WTC11 (cell line): ENCODE measurements at places on chromosomes 11 and 22. TPM values are rescaled to one million over a fixed set of nuclear protein-coding genes. Genes with fewer than 3 reads are reported as not detected.
A peak's percentile ranks its signal among the peaks of the same experiment; 100 is the strongest.

The MIOX gene
- total RNA-seq, result 0.33 to 0.57 TPM (median 0.41 TPM) in 3 replicates

The TAF6L gene
- 33.8 to 42.1 TPM (median 36.3 TPM) in 3 replicates for total RNA-seq

The SMTNL1 gene
- 0.26 to 0.39 TPM (median 0.34 TPM) in 3 replicates for total RNA-seq

The MYO7A gene
- 2.1 to 2.5 TPM (median 2.3 TPM) in 3 replicates for total RNA-seq

The PACSIN3 gene
- 74.5 to 77.1 TPM (median 76.8 TPM) in 3 replicates for total RNA-seq

The TRABD gene
- total RNA-seq, result 79.9 to 90.4 TPM (median 81.3 TPM) in 3 replicates

The GTF2H1 gene
- 21.0 to 24.1 TPM (median 23.0 TPM) in 3 replicates for total RNA-seq

DNA sequence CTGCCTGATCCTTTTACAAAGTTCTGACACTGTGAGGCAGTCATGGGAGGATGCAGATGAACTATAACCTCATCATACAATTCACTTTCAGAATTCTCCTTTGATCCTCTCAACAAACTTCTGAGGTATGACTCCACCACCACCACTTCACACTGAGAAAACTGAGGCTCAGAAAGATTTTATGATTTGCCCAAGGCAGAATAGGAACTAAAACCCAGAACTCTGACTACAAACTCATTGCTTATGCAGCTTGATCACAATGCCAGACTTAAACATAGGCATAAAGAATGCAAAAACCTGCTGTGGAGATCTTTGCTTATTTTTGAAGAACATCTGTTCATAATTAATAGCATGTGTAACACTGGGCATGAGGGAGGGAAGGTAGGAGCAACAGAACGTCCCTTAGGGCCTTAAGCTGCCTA lies 20.4 kb downstream of the FAM168A start:
- peaks cover 28% of the 10 kb centered on the region for H3K4me1 ChIP-seq
- no peak overlapping the region for H3K4me3 ChIP-seq
- H3K27me3 ChIP-seq, result no peaks in the 10 kb centered on the region
- H3K27ac ChIP-seq, result peak overlapping the region; percentile 10; the same call in 1 of the 2 replicates
- peaks cover 11% of the 10 kb centered on the region for H3K36me3 ChIP-seq

DNA sequence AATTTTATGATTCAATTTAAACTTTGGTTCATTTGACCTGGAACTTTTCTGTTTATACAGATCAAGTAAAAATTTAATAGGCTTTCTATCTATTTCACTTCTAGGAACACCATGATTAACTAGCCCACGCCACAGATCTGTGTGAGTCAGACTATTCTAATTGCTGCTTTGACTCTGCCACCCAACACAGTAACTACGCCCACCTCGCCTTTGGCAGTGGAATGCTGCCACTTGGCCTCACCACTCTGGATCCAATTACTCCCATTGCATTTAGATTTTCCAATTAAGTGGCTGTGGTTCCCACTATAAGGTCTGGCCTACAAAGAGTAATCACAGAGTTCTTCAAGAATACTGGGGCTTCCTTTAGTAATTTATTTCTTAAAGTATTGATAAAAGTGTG lies 46.6 kb upstream of the LIN7C start:
- peaks cover 27% of the 10 kb centered on the region for H3K27me3 ChIP-seq
- no peaks in the 10 kb centered on the region for H3K36me3 ChIP-seq
- DNase-seq, result no peak
- no peaks in the 10 kb centered on the region for H3K4me1 ChIP-seq

GRCh38 chr11:58609723-58610122 lies 12.7 kb upstream of the CNTF start:
- no peak overlapping the region for H3K4me3 ChIP-seq
- peaks cover 4% of the 10 kb centered on the region; the same call in 1 of the 2 replicates for H3K4me1 ChIP-seq
- H3K27ac ChIP-seq, result no peak overlapping the region
- no peak for DNase-seq
- no peaks in the 10 kb centered on the region for H3K27me3 ChIP-seq

- H3K36me3 ChIP-seq, result peaks cover 19% of the 10 kb centered on the region
- no peaks in the 10 kb centered on the region for H3K4me1 ChIP-seq
- no peak overlapping the region for H3K4me3 ChIP-seq
- DNase-seq, result no peak
Observed at GRCh38 chr11:9790703-9791102, 126.8 kb downstream of the SWAP70 start.

GRCh38 chr11:12239396-12239795 lies 129.0 kb downstream of the MICAL2 start:
- no peak for DNase-seq
- no peak overlapping the region for H3K27ac ChIP-seq
- peaks cover 26% of the 10 kb centered on the region for H3K4me1 ChIP-seq

GRCh38 chr11:126834149-126834548 lies 166.4 kb downstream of the KIRREL3 start:
- no peak overlapping the region for H3K27ac ChIP-seq
- no peak overlapping the region for H3K4me3 ChIP-seq
- 0 out of 2 replicates have a peak, but pooled peaks cover 8% of the 10 kb centered on the region for H3K4me1 ChIP-seq
- no peak for DNase-seq
- H3K36me3 ChIP-seq, result peaks cover 6% of the 10 kb centered on the region

- no peak for DNase-seq
- no peaks in the 10 kb centered on the region for H3K27me3 ChIP-seq
- no peak overlapping the region for H3K4me3 ChIP-seq
- no peak overlapping the region for H3K27ac ChIP-seq
Observed at GRCh38 chr11:114197799-114198500, 98.2 kb upstream of the NNMT start.

GRCh38 chr11:120709808-120710207 lies 198.3 kb downstream of the GRIK4 start:
- no peak overlapping the region for H3K27ac ChIP-seq
- DNase-seq, result no peak
- H3K4me1 ChIP-seq, result peaks cover 31% of the 10 kb centered on the region
- H3K27me3 ChIP-seq, result no peaks in the 10 kb centered on the region; the same call in 1 of the 2 replicates

GRCh38 chr11:36292311-36292722 lies 3.1 kb upstream of the COMMD9 start:
- H3K27me3 ChIP-seq, result peaks cover 24% of the 10 kb centered on the region
- DNase-seq, result no peak
- peaks cover 5% of the 10 kb centered on the region for H3K4me1 ChIP-seq
- H3K36me3 ChIP-seq, result no peaks in the 10 kb centered on the region
- no peak overlapping the region for H3K27ac ChIP-seq

GRCh38 chr11:61474013-61474643 lies 34.4 kb upstream of the LRRC10B start:
- peaks cover 12% of the 10 kb centered on the region; the same call in 1 of the 2 replicates for H3K36me3 ChIP-seq
- no peak for DNase-seq
- no peak overlapping the region for H3K4me3 ChIP-seq
- peaks cover 3% of the 10 kb centered on the region; the same call in 1 of the 2 replicates for H3K27me3 ChIP-seq
- peaks cover 7% of the 10 kb centered on the region for H3K4me1 ChIP-seq

DNA sequence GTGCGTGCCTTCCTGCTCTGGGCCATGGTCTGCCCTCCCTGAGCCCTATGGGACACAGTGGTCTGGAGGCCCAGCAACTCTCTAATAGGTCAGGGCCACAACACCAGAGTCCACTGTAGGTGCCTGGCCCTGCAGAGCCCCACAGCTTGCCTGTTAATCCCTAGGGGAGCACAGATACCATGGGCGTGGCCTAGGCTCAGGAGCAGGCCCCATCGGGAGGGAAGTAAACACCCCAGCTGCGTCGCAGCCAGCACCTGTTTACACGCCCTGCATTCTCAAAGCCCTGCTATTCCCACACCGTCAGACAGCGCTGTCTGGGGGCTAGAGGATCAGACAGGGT lies 2.5 kb downstream of the KCTD17 start:
- peaks cover 7% of the 10 kb centered on the region for H3K27me3 ChIP-seq
- no peak overlapping the region for H3K4me3 ChIP-seq
- H3K27ac ChIP-seq, result no peak overlapping the region
- H3K36me3 ChIP-seq, result peaks cover 9% of the 10 kb centered on the region
- H3K4me1 ChIP-seq, result peaks cover 9% of the 10 kb centered on the region

DNA sequence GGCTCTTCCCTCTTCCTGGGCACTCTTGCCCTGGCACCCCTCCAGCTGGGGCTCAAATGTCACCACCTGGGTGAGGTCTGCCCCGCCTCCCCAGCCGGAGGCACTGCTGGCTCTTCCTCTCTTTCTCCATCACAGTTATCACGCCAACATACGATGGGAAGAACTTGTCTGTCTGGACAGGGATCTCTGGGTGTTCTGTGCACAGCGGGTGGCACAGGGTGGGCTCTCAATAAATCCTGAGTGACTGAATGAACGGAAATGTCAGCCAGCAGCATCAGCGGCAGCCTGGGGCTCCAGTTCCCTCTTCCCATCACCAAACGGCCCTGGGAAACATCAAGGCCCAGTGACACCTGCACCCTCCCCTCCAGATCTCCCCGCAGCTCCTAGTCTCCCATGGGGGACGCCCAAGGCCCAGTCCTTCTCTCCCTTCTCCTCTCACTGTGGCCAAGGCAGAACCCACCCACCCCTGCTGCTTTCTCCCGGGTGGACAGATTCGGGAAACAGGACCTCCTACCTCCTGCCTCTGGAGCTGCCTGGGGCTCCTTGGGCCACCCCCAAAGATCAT lies 440 bp upstream of the SLC25A45 start:
- no peaks in the 10 kb centered on the region; the same call in 1 of the 2 replicates for H3K27me3 ChIP-seq
- H3K27ac ChIP-seq, result peak overlapping the region; percentile 86
- peak overlapping the region; percentile 36; the same call in 1 of the 2 replicates for H3K4me3 ChIP-seq
- peaks cover 25% of the 10 kb centered on the region for H3K4me1 ChIP-seq
- no peak for DNase-seq

GRCh38 chr11:47106798-47107411 lies 69.8 kb downstream of the ARFGAP2 start:
- DNase-seq, result no peak
- peaks cover 13% of the 10 kb centered on the region for H3K4me1 ChIP-seq
- no peak overlapping the region for H3K4me3 ChIP-seq

DNA sequence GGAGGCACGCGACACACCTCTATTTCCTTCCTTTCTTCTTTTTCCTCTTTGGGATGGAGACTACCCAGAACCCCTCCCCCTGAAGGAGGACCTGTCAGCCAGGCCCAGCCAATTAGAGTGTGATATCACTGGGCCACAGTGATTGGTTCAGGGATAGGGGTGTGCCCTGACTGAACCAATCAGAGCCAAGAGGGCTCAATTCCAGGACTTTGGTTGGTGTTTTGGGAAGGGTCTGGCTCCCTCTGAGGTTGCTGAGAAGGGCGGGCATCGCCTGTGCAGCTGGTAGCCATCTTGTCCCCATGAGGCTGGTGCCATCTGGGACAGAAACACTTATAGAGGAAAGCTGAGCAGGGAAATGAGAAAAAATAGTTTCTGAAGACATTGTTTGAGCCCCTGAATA lies 71.4 kb downstream of the CHST1 start:
- DNase-seq, result no peak
- H3K36me3 ChIP-seq, result no peaks in the 10 kb centered on the region
- peaks cover 3% of the 10 kb centered on the region for H3K27me3 ChIP-seq

- no peak for DNase-seq
- H3K4me3 ChIP-seq, result no peak overlapping the region
- peaks cover 22% of the 10 kb centered on the region for H3K4me1 ChIP-seq
Observed at GRCh38 chr11:128342511-128343134, 244.7 kb downstream of the ETS1 start.

DNA sequence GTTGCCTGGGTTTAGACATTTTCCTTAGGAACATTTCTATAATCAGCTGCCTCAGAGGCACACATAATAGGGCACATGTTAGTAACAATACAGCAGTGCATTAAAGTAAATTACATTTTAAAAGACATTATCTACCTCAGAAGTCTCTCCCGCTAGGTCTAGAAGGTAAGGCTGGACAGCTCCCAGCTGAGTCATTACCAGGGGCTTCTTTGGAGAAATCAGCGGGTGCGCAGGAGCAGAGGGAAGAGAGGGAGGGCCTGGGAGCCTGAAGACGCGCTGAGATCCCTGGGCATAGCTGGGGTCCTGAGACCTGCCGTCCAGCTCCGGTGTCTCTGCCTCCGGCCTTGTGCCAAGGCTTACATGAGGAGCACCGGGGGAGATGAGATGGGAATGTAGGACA lies 67.7 kb downstream of the TMPRSS5 start:
- no peak overlapping the region for H3K4me3 ChIP-seq
- H3K4me1 ChIP-seq, result no peaks in the 10 kb centered on the region
- H3K27ac ChIP-seq, result no peak overlapping the region
- peaks cover 5% of the 10 kb centered on the region; the same call in 1 of the 2 replicates for H3K27me3 ChIP-seq
- no peak for DNase-seq
- H3K36me3 ChIP-seq, result peaks cover 4% of the 10 kb centered on the region

GRCh38 chr22:39457556-39458443 lies 988 bp downstream of the MGAT3 start:
- H3K27ac ChIP-seq, result no peak overlapping the region
- no peak for DNase-seq
- H3K4me3 ChIP-seq, result peak overlapping the region; percentile 81
- peaks cover 50% of the 10 kb centered on the region for H3K27me3 ChIP-seq

DNA sequence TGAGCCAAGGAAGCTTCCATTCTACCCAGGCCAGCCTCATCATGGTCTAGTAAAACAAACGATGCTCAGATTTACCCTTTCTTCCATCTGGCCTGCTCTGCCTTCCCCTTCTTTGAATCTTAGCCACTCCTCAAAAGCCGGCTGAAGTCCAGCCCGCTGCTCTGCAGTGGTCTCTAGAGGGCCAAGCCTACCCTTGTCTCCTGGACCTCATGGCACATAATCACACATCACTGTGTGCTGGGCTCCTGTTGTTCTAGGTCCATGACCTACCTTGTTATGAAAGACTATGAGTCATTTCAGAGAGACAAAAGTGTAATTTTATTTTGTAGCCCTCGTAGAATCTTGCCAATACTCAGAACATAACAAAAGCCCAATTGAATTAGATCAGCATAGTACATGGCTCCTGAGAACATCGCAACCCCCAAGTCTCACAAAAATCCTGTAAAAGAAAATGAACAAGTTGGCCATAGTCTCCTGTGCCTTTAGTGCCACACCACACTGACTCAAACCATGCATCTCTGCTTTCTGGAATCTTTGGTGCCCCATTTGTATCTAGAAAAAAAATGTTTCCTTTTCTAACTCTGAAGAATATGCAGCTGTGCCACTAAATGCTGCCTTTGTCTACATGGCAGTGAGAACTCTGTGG lies 192.7 kb downstream of the OPCML start:
- H3K27me3 ChIP-seq, result no peaks in the 10 kb centered on the region; the same call in 1 of the 2 replicates
- DNase-seq, result no peak
- no peak overlapping the region for H3K27ac ChIP-seq
- no peak overlapping the region for H3K4me3 ChIP-seq

DNA sequence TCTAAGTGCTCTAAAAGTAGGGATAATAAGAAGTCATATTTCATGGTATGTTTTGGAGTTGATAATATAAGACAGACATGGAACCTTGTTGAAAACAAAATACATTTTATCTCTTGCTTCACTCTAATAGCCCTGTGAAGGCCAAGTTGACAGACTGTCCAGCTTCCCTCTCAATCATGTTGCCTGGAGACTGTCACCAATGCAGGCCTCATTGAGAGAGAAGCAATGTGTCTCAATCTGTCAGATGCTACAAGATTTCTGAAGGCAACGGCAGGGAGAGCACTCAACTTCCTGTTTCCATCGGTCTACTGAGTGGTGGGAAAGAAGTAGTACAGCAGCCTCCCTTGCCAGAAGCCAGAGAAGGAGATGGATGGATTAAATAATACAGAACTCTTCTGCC lies 23.6 kb upstream of the FJX1 start:
- H3K27ac ChIP-seq, result no peak overlapping the region
- H3K36me3 ChIP-seq, result no peaks in the 10 kb centered on the region
- DNase-seq, result no peak
- peaks cover 56% of the 10 kb centered on the region for H3K27me3 ChIP-seq
- H3K4me3 ChIP-seq, result no peak overlapping the region
